ENCODE measurements at places on chromosomes 3 and 15.
A peak's percentile ranks its signal among the peaks of the same experiment; 100 is the strongest.

DNA sequence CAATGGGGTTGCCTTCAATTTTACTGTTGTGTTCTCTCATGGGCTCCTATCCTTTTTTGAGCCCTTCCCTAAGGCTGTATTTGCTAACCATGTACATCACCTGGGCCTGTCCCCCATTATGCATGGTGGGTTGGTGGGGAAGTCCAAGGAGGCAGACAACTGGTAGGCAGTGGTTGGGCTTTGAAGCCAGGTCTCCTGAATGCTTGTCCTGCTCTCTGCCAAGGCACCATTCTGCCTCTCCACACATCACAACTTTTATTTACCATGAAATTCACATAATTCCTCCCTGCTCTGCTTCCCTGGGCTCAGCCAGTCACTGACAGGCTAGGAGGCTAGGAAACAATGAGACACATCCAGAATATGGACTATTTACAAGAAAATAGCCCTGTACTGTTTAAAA is 41.0 kb upstream of the COPB2 start:
- no peak for DNase-seq

DNA sequence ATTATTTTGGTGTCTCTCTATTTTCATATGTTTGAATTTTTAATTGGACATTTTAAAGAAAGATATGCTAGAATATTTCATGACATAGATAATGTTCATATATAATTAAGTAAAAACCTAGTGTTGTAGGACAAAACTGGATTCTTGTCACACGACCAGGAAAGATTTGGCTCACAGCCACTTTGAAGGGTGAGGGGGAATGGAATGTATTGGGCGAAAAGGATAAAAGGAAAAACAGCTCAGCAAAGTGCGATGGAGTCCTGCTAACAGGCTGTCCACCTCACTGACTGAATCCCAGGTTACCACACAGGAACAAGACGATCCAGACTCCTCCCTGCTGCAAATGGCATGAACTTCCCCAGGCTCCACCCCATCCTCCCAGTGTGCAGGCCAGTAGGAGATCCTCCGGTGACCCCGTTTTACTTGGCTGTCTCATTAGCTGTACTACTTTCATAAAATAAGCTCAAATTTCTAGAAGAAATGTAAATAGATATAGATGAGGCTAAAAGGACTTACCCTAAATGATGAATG is 186.2 kb downstream of the CD47 start:
- no peak for DNase-seq

DNA sequence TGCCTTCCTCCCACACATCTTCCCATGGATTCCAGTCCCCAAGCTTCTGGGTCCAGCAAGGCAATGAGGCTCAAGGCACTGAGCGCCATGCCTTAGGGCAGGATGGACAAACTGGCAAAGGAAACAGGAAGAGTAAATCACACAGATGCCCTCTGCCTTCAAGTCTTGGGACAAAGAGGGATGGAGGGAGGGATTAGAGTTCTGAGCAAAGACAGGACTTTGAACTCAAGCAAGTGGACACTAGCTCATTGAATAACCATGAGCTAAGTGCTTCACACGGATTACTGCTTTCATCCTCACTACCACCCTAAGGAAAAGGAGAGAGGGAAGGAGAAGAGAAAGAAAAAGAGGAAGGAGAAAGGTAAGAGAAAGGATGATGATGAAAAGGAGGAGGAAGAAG is 7.6 kb upstream of the THBS1 start:
- DNase-seq: no peak

GRCh38 chr15:82081914-82082762 is 36.3 kb upstream of the MEX3B start:
- peak; percentile 88 for DNase-seq

DNA sequence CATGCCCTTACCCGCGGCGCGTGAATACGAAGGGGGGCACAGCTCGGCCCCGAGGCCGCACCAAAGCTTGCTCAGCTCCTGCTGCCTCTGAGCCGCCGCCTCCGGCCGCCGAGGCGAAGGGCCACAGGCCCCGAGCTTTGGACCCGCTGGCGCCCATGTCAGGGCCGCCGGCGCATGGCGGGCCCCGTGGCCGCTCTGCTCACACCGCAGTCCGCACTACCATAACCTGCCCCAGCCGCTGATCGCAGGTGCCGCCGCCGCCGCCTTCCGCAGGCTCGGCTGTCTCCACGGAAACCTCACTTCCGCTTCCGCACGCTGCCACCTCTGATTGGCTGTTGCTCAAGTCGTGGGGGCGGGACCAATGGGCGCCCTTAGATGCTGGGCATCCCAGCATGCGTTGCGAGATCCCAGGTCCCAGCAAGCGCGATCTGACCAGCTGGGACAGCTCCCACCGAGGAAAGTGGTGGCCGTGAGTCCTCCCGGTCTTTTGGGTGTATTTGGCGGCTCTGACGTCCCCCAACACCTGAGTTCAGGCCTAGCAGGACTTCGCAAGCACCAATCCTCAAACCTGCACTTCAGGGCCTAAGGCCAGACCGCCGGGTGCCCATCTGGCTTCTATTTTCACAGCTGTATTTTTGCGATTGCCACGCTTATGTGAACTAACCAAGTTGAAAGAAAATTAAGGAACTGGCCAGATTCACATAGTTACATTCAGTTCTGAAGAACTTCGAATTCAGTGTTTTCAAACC is at the start of gene TUSC2:
TUSC2 (minus strand) TSS at position 281 of the 749 bp plus-strand sequence; CDS start at position 157, 124 bp downstream.
- peak; percentile 98 for DNase-seq

DNA sequence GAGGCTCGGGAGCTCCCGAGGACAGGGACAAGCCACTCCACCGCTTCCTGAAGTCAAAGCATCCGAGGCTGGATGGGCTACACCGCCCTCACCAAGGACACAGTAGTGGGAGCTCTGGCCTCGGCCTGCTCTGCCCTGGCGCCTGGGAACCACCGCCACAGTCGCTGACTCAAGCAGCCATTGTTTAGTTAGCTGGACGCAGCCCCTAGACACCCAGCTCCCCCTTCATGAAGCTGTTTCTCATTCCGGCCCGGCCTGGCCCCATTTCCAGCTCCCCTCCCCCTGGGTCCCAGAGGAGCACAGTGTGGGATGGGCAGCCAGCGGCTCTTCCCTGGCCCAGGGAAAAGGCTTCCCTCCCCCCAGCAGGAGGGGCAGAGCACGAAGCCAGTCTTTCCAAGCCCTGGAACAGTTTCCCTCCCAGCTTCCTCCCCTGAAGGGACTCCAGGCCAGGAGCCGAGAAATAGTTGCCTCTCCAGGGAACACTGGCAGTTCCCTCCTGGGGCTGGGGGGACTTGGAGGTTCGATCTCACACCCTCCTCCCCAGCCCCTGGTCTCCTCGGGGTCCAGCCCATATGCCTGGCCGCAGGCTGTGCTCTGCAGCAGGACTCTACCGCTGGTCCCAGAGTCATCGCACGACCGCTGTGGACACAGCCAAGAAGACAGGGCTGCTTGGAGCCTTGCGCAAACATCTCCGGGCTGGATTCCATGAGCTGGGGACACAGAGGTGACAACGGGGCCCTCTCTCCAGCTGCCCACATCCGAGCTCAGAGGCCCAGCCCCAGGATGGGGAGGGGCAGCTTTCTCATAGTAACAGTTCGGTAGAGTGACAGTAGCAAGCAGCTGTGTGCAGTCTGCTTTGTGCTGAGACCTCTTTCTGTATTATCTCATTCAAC is 10.0 kb downstream of the PLXND1 start:
- DNase-seq: peak; percentile 80

- peak; percentile 6 for DNase-seq
Observed at GRCh38 chr3:44509393-44509921, 32.0 kb upstream of the ZNF445 start.

All from ELR (cell line).